Stimulated activated CD4-positive, alpha-beta T cell treated with anti-CD3 and anti-CD28 coated beads, Interleukin-1b, Interleukin-23, amount 100 ng/mL, for 48 hours (primary cell): ENCODE measurements at places on chromosomes 1 and 21.

- no peak for DNase-seq
Observed at GRCh38 chr1:22780696-22781095, 70.1 kb downstream of the EPHB2 start.

DNA sequence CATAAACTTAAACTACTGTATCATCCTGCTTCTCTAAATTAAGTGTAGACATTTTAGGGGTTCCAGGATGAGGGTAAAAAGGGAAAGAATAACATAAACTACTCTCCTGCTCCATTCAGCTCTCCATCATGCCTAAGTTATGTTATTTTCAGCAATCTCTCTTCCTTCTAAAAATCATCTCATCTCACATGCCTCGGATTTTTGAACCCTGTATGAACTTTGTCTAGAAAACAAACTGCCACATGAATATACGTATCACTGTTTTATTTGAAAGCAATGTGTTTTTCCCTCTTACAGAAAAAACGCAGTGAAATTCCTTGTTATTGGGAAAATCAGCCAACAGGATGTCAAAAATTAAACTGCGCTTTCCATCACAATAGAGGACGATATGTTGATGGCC, 32.6 kb downstream of the ZBED6 start:
- DNase-seq, result no peak

DNA sequence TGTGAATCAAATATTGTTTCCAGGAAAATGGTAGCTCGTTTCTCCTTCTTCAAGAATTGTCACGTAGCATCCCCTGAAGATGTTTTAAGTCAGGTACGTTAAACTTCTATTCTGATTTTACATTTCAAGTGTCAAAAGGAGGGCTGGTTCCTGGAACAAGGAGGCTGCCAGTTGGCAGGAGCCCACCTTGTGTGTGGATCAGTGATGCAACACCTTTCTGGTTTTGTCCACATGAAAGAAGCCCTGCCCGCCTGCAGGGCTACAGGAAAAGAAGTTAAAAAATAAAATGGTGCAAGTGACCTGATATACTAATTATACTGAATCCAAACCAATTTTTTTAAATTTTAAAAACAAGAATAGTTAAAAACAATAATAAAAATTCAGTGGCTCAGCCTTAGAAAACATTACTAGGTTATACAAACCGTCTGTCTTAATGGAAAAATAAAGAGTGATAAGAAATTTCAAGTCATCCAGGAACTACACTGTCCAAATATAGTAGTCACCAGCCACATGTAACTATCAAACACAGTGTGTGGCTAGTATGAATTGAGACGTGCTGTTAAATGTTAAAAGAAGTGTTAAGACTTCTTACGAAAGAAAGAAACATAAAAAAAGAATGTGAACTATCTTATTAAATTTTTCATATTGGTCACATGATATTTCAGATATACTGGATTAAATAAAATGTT, 123.1 kb downstream of the APP start:
- DNase-seq, result no peak

GRCh38 chr1:199945591-199945990, 81.9 kb upstream of the NR5A2 start:
- DNase-seq, result no peak

DNA sequence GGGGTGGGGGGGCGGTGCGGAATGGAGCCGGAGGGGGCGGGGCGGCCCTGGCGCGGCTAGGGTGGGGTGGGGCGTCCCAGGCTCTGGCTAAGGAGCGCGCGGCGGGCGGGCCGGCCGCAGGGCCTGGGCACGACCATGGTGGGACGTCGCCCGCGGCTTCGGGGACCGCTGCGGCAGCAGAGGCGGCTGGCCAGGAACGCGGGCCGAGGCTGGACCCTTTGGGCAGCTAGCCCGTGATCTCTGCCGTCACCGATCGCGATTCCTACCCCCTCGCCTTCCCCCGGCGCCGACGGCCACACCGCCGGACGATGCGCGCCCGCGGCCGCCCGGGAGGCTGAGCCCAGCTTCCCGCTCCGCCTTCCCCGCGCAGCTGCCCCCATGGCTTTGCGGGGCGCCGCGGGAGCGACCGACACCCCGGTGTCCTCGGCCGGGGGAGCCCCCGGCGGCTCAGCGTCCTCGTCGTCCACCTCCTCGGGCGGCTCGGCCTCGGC, at the start of gene MAP3K21:
MAP3K21 (plus strand) TSS at position 74 of the 491 bp plus-strand sequence; CDS start at position 379, 305 bp downstream.
- DNase-seq, result no peak

DNA sequence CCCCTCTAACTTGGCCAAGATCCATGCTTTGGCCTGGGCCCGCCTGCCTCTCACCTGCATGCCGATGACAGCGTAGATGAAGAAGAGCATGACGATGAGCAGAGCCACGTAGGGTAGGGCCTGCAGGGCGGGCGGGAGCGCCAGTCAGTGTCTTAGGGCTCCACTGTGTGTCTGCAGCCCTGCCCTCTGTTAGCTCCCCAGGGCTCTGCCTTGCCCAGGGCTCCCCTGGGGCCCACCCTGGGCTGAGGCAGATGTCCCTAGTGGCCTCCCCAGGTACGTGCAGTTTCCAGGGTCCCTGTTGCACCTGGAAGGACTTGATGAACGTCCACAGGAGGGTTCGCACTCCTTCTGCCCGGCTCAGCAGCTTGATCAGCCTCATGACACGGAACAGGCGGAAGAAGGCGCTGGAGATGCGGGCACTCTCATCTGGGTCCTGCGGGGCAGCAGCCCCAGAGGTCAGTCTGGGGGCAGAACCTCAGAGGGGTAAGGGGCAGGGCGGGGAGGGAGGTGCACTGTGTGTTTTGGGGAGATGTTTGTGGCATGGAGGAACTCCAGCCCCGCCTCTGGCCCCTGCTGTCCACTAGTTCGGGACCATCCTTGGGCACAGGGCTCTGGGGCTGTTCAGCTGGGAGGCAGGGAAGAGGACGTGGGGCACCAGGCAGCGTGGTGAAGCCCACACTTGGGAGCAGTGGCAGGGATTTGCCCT, 29.8 kb upstream of the KIF21B start:
- DNase-seq, result no peak

DNA sequence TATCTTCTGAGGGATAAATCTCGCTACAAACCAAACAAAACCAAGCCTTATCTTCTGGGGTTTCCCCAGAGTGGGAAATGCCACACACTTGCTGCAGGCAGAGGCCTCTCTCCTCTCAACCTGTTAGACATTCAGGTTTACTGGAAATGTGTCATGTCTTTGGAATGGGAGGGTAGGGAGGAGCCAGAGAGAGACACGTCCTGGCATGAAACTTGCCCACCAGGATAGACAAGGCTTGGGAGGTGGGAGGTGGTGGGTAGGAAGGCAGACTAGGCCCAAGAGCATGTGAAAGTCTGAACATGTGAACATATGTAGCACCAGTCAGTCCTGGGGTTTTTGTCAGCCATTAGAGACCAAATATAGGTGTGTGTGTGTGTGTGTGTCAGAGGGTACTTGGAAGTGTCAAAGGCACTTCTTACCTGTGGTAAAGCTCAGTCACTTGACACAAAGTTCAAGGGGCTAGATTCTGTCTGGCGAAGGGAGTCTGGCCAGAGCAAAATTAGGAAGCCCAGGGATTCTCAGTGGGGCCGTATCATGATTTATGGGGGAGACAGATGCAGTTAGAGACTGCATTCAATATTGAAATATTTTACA, 32.4 kb upstream of the PIGC start:
- DNase-seq, result no peak

- no peak for DNase-seq
Observed at GRCh38 chr1:151060007-151060656, at the start of gene MLLT11. Gene MLLT11, plus strand, starts transcription at chr1:151060397. Its CDS starts 6,828 bp downstream, at chr1:151067225.

- DNase-seq, result no peak
Observed at GRCh38 chr21:45891388-45892155, 90.0 kb upstream of the COL6A1 start.

DNA sequence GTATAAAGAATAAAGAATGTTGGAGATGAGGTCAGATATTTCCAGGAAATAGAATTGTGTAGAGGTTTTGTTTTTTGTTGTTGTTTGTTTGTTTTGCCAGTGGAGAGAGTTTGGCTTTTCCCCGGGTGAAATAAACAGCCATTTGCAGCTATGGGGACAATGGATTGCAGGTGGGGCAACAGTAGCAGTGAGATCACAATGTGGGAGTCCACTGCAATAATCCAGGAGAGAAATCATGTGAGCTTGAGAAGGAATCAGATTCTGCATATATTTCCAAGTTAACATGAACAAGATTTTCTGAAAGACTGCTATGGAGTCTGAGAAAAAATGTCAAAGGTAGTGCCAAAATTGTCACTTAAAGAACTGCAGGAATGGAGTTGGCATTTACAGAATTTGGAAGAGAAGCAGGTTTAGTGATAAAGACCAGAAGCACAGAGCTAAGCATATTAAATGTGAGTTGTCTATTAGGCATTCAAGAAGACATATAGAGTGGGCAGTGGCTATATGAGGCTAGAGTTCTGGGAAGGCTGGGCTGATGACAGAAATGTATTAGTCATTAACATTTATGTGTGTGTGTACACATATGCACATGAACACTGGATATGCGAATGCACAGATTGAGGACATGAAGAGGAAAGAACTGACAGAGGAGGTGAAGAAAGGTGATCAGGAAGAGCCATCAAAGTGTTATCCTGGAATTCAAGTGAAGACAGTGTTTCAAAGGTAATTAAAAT, 729.6 kb upstream of the PTBP2 start:
- no peak for DNase-seq

DNA sequence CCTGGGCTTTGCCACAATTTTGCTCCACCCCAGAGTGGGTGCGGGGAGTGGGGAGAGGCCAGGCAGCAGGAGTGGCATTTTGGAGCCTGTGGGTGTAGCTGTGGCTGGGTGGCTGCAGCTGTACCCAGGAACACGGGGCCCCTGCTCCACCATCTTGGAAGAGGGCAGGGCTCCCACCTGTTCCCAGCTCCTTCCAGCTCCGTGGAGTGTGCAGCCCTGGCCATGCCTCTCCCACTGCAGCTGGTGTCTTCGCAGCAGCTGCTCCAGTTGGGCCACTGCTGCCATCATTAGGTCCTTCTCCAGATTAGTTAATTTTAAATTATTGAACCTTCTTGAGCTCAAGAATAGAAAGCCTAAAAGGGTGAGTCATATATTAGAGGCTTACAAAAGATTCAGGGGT, 17.6 kb downstream of the FAM20B start:
- DNase-seq, result no peak

- DNase-seq, result no peak
Observed at GRCh38 chr1:158607296-158607695, 2.2 kb downstream of the OR10Z1 start.

DNA sequence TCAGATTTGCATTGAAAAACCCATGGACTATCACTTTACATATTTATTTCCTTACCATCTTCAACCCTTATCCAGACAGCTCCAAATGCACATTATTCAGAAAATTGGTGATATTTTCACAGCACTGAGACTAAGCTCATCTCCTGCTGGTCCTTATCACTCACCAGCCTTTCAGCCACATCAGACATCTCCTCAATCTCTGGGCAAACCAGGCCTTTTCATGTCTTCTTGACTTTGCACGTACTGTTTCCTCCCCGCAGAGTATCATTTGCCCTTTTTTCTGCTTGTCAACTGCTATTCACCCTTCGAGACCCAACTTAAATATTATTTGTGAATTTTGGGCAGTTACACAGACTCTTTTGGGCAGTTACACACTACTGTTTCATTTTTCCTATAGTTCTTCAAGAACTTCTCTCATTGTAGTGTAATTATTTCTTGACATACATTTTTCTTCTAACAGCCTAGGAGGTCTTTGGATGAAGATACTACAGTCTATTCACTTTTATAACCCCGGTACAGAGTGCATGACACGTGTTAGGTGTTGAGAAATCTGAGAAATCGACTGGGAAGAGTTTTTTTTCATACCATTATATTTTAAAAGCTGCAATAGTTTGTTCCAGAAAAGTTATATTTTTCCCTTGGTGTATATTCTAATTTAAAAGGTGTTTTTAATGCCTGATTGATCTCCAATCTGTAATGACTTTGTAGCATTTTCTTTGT, 98.0 kb downstream of the FGGY start:
- DNase-seq, result no peak

DNA sequence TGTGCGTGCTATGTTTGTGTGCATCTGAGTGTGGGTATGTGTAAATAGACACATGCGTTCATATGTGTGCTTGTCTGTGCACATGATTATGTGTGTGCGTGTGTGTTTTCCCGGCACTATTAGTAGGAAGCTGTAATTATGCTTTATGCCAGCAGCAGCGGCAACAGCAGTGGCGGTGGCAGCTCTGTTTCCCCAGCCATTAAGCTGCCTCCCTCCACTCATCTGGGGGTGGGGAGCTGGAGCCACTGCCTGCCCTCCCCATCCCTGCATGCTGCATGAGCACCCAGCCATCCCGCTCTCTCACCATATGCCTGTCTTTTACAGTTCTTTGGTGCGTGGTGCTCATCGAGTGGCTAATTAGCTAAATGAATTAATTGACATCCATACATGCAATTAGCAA, 30.5 kb upstream of the ACOT11 start:
- no peak for DNase-seq

DNA sequence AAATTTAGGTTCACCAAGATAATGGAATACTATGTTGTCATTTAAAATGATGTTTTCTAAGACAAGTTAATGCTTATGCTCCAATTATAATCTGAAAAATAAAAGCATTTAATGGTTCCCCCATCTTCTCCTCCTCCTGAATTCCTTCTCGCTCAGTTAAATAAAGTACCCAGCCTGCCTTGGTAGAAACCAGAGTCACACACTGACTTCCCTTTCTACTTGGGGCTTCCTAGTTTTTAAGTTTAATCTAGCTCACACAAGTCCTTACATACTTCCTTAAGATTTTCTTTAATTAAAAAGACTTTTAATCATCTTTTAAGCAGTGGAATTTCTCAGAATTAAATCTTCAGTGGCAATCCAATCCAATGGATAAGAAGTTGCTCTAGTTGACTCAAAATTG, 32.9 kb downstream of the CD58 start:
- DNase-seq, result no peak

- no peak for DNase-seq
Observed at GRCh38 chr1:182681568-182681912, 2.8 kb downstream of the RGS8 start.

DNA sequence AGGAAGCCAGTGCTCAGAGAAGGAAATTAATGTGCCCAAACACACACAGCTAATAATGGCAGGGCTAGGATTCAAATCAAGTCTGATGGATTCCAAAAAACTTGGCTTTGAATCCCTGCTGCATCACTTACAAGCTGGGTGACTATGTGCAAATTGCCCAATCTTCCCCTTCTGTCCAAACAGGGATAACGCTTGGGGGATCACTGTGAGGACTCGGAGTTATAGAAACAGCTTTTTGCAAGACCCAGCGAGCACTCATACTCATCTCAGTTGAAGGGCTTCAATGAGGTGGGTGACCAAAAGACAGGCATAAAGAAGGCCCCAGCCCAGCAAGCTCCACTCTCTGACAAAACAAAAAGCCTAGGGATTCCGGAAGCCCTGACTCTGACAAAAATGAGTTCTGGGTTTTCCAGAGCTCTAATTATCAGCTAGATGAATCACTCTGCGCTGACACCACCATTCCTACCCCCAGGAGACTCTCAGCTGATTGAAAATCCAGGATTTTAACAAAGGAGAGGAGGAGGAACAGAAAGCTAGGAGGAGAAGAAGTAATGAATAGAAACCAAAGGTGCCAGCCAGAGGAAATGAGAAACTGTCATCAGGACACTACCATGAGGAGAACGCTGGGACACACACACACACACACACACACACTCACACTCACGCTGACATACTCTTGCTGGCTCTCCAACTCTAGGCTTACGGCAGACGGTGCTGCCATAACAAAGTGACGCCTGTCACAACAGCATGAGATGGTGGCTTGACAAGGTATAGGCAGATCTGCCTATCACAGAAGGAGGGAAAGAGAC, 1.6 kb upstream of the STK40 start:
- DNase-seq, result no peak

- no peak for DNase-seq
Observed at GRCh38 chr1:19309123-19309813, 2.7 kb downstream of the AKR7A2 start.
